Stimulated activated CD4-positive, alpha-beta T cell treated with anti-CD3 and anti-CD28 coated beads, Interleukin-1b, Interleukin-23, amount 100 ng/mL, for 48 hours (primary cell): ENCODE measurements at places on chromosomes 16 and 17.

DNA sequence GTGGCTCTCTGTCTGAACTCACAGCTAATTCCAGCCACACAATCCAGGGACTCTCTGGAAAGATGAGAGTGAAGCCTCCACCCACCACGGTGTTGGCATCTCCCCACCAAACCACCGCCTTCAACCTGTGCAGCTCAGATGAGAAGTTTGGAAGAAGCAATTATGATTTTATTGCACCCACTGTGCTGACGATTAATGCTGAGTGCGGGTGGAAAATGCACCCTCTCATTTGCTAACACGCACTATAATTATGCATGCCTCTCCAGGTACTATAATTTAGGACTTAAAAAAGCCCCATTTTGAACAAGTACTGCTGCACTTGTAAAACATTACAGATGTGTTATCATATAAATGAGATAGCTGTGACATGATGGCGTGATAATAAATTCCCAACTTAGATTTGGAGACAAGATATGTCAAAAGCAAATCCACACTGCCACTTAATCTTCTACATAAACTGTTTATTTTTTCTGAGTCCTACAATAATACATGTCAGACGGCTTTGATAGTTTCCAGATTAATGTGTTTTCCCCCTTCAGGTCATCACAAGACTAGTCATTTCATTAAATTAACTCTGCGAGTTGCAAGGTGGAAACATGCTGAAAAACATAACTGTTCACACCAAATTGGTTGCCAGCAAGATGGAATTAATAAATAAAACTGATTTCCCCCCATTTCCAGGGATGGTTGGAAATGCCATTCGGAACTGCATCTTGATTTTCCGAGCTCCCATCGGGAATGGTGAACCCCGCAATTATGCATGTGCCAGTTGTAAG, 466.5 kb upstream of the MAF start:
- no peak for DNase-seq

GRCh38 chr17:67157732-67158639, 87.0 kb downstream of the HELZ start:
- DNase-seq = no peak

DNA sequence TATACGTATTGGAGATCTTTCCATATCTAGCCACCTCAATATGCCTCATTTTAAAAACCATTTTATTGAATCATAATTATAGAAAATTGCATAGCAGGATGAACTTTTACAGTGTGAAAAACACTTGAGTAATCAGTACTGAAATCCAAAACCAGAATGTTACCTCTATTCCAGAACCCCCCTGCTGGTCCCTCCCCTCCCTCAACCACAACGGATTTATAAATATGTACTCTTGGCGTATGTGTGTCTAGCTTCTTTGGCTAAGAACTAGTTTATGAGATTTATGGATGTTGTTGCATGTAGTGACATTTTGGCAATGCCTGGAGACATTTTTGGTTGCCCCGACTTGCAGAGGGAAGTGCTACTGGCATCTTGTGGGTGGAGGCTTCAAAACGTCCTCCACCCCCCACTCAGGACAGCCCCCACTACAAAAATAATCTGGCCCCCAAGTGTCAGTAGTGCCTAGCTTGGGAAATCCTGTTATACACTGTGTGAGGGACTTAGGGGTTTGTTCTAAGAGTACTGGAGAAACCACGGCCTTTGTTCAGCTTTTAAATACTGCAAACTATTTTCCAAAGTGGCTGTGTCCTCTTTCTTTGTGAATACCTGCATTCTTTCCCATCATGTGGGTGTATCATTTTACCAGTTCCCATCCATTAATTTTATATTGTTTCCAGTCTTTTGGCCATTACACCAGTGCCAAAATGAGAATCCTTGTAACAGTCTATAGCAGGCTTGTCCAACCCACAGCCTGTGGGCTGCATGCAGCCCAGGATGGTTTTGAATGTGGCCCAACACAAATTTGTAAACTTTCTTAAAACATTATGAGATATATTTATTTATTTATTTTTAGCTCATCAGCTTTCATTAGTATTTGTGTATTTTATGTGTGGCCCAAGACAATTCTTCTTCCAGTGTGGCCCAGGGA, 23.7 kb downstream of the ITPRIPL2 start:
- no peak for DNase-seq

- DNase-seq = no peak
Measured at GRCh38 chr17:47797797-47798196, 23.8 kb downstream of the OSBPL7 start.

DNA sequence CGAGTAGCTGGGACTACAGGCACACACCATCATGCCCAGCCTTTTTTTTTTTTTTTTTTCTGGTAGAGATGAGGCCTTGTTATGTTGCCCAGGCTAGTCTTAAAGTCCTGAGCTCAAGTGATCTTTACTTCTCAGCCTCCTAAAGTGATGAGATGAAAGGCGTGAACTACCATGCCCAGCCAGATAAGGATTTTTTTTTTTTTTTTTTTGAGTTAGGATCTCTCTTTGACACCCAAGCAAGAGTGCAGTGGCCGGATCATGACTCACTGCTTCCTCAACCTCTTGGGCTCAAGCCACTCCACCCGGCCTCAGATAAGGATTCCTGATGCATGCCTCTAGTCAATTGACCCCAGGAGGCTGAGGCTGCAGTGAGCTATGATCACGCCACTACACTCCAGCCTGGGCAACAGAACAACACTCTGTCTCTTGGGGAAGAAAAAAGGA, 11.2 kb upstream of the PLEKHG4 start:
- DNase-seq = no peak

- no peak for DNase-seq
Measured at GRCh38 chr17:63356337-63356757, 89.8 kb downstream of the CYB561 start.

GRCh38 chr16:53291757-53292392, 142.4 kb upstream of the RBL2 start:
- DNase-seq = no peak

GRCh38 chr16:66578651-66579531, at the start of gene CMTM2:
Gene CMTM2 (plus strand): TSS chr16:66579463. CDS start chr16:66579608, 145 bp downstream.
- DNase-seq = no peak

DNA sequence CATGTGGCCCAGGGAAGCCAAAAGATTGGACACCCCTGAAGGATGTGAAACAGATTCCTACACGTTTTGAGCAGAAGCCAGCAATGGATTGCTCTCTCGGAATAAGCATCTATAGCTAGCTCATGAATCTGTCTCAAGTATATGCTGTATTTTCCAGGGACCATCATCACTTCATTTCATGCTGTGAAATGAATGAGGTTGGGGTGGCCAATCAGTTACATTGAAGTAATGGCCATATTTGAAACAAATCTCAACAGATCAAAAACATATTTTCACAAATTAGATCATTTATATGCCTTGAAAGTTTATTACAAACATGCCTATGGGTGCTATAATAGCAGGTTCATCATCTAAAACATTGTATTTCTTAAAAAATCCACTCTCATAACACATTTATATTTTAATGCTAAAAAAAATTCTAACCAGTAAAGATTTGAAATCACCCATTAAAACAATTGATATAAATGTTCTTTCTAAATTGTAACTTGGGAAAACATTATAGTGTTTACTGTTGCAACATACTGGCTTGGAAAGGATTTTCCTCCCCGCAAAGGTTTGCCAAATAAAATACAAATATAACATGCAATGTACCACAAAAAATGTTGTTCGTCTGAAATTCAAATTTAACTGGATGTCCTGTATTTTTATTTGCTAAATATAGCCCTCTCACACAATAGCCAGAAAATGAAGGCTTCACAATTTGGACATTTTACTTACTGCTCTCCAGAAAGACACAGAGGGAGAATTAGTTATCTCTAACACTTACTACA, 743.6 kb downstream of the KCNJ2 start:
- DNase-seq = no peak

GRCh38 chr16:15521390-15521757, 87.0 kb downstream of the BMERB1 start:
- DNase-seq = no peak

- no peak for DNase-seq
Measured at GRCh38 chr17:69447726-69448125, 33.2 kb downstream of the MAP2K6 start.

GRCh38 chr17:28925912-28926365, 23.1 kb upstream of the DHRS13 start:
- peak; percentile 40 for DNase-seq

- DNase-seq = no peak
Measured at GRCh38 chr17:38341035-38341721, 2.6 kb downstream of the GPR179 start.

DNA sequence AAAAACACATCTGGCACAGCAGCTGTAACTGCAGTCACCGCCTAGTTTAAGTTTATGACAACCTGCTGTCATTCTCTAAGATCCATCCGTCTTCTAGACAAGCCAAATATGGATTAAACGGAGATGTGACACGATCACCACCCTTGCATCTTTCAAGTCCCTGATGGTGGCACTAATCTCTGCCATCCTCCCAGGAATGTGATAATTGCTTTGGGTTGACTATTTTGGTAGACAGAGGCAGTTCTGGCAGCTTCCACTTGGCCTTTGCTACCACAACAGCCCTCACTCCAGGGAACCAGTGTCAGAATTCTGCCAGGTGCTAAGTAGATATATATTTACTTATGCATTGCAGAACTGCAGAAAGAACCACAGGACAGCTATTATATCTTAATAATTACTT, 81.3 kb downstream of the ADCY9 start:
- no peak for DNase-seq
